ENCODE measurements at places on chromosomes 1 and 21.

DNA sequence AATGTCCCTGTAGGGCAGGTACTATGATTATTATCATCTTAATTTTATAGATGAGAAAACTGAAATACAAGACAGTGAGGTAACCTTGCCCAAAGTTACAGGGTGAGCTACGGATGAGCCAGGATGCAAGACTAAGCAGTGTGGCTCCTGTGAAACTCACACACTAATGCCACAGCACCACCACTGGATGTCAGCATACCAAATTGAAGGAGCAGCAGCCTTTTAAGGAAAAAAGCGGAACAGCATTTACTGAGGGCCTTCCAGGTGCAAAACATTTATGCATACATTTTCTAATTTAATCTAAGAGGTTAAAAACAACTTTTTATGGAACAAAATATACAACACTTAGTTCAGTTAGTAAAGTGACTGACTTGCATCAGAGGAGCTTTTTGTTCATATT lies 41.7 kb downstream of the SEC16B start:
- DNase-seq: peak; percentile 36

DNA sequence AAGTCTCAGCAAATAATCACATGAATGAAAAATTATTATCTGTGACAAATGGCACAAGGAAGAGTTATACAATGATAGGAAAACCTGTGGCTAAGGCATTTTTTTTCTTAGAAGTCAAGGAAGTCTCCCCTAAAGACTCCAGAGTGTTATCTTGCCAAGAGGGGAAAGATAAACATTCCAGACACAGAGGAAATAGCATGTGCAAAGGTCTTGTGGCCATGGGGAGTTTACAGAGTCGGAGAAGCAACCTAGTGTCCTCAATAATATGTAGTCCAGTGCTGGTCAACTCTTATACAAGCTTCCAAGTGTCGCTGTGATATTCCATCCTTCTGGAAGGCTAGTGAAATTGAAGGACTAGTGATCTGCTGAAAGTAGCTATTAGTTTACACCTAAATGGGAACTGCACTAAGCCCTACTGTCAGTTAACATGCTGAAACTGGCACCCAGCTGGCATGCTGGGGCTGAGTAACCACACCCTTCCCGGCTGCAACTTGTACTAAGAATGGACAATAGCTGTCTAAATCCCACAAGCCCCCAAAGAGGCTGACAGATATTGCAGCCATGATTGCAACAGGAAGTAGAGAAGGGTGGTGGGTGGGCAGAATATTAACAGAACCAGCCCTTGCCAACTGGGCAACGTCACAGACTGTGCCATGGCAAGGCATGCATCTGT lies 11.5 kb upstream of the ATP1B1 start:
- DNase-seq: no peak

DNA sequence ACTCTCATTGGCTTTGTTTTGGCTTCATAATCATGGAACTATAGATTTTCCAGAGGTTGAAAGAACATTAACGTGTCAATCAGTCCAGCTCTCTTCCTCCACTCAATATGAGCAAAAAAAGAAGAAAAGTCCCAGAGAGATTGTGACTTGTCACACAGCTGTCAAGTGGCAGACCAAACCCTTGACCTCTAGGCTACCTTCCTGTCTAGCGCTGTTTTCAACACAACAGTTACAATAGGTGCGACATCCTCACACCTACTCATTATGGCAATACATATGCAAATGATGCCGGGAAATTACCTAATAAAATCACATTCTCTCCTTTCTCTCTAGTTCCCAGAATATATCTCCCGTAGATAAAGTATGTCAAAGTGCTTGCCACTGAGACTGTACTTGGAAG lies 1.1 kb downstream of the WARS2 start:
- DNase-seq: no peak

DNA sequence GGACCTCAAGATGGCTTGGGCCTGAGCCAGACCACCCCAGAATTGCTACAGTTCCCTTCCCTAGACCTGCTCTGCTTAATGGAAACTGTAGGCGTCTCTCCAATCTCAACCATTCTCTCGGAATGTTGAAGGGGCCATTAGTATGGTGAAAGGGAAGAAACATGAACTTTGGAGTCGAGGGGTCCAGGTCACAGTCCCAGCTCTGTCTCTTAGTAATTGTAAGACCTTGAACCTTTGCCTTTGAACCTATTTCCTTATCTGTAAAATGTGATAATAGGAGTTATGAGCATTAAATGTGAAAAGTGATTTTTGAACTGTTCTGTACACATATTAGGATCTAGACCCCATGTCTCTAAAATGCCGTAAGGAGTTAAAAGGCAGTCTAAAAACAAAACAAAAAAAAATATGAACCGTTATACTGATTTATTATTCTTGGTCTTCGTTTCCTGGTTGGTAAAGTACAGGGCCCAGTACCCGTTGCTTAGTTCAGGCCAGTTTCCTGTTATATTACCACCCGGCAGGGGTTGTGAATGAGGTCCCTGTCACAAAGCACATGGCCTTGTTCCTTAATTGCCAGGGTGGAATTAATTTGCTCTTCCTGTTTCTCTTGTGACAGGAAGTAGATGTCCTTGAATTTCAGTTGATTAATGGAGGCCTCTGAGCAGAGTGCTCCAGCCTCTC lies 42.3 kb downstream of the TCEANC2 start:
- DNase-seq: no peak

GRCh38 chr1:60245324-60245723 lies 171.8 kb upstream of the C1orf87 start:
- no peak for DNase-seq

DNA sequence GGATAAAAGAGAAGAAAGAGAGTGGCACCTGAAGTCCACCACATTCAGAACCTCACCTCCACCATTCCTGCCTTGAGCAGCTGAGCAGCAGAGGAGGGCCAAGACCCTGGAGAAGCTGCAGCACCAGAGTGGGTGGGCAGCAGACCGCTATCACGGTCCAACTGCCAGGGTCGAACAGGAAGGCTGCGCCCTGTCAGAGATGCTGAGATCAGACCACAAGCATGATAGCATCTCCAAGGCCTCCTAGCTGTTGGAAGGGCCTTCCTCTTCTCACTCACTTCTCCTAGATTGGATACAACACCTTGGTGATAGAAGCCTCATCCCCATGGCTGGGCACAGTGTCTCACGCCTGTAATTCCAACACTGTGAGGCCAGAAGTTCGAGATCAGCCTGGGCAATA lies 12.1 kb upstream of the SLC45A3 start:
- no peak for DNase-seq

DNA sequence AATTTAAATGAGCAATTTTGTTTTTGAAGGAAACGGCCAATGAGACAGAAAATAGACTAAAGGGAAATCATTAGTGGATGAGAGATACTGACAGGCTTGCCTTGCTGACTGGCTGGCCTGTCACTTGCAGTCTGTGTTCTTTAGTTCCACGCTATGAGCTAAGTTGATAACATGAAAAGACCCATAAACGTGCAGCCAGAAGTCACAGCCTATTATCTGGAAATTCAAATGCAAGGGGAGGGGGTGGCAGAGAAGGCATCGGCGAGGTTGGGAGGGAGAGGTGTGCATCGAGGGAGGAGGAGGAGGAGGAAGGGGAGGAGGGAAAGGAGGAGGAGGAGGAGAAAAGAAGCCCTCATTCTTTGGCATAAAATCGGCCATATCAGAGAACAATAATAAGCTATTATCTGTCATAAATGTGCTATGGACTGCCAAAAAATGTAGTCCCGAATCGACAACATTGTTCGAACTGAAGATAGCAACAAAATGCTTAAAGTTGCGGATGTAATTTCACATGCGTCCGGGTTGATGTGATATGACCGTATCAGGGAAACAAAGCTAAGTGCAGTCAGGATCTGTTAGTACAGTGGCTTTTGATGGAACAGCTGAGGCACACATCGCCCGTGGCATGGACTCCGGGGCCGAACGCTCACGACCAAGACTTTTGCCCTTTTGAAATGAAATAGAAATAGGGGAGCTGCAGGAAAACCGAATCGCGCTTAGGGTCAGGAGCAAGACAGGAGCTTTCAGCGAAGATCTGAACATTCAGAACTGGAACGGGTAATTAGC lies 11.6 kb upstream of the BARHL2 start:
- DNase-seq: no peak

DNA sequence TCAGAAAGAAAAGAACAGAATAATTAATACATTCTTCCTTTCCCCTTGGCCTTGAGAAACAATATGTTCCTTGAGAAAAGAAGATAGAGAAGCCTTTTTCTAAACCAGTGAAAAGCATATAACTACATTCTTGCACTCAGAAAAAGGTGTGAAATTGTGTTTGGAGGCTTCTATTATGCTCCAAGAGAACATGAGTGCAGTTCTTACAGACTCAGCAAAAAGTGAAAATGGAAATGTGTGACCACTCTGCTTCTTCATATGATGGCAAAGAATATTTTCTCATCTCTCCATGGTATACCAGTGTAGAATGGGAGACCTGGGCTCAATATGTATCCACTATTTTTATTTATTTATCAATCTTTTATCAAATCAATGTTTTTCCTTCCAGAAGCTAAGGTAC lies 43.2 kb downstream of the ALG14 start:
- no peak for DNase-seq

DNA sequence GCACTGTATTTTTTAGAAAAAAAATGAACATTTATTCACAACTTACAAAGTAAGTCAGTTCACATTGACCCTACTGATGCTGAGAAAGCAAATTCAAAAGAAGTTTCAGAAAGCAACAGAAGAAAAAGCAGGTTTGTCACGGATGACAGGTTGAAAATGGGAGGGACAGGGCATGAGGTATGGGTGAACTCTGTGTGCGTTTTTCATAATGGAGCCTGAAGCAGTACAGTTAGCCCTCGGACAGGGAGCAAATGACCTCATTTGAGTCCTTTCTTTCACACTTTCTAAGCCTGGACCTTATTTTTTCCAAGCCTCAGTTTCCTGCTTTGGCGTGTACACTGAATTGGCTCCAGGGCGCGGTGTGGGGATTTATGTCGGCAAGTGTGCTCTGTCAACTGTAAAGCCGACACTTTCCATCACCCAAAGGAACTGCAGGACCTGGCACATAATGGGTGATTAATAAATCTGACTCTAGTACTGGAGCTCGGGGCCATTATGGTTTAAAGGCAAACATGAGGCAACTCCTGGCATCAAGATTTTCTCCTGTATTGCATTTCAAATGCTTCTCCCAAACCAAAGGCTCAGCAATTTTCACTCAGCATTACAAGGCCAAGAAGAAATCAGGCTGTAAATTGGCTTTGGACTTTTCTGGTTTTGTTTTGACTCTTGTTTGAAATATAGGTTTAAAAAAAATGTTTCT lies 345.5 kb upstream of the DUSP10 start:
- DNase-seq: no peak

GRCh38 chr1:229199261-229200243 lies 71.4 kb upstream of the RAB4A start:
- peak; percentile 38 for DNase-seq

DNA sequence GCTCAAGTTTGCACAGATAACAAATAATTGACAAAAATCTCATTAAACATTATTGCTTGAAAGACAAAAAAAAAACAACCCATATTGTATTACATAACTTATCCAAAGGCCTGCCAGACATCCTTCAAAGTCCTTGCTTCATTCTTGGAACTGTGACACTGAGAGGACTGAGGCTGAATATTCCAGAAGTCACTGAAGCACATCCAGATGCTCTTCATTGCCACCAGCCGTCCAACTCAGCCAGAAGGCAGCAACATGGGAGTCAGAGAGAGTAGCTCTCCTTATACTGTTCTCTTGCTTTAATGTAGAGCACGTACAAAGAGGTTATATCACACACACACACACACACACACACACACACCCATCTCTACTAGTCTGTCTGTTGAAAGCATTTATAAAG lies 755.0 kb downstream of the LTN1 start:
- no peak for DNase-seq

- peak; percentile 74 for DNase-seq
Measured at GRCh38 chr1:233240829-233241682, 54.5 kb downstream of the PCNX2 start.

- peak; percentile 33 for DNase-seq
Measured at GRCh38 chr1:227273557-227273956, 44.7 kb downstream of the CDC42BPA start.

DNA sequence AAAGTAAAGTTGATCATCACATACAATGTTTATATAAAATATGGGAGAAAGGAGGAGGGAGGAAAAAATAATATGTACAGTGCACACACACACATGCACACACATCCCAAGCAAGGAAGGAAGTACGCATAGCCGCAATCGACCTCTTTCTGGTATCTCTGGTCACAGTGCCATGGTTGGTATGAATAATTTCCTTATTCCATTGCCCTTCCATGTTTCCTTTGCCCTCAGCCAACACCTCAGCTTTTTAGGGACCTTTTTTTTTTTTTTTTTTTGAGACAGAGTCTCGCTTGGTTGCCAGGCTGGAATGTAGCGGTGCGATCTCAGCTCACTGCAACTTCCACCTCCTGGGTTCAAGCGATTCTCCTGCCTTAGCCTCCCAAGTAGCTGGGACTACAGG lies 20.6 kb downstream of the CITED4 start:
- DNase-seq: no peak

DNA sequence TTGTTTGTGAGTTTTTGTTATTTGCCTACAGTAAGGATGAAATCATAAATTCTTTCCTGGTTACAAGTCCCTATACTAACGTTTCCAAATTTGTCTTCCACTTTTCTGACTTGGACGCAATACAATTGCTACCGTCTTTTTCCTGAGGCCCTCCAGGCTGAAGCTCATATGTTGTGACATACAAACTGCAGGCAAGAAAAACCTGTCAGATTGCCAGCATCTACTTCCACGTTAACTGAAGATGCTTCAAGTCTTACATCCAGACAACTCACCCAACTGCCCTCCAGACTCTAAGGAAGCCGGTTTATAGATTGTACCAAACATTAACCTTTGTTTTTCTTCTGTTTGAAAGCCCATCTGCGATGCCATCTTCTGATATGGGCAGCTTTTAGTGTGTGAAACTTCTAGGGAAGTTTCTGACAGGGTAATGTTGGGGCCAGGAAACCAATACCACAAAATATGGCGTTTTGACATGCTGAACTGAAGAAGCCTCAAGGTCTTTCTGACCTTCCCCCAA lies 21.4 kb upstream of the RNF11 start:
- DNase-seq: peak; percentile 62

DNA sequence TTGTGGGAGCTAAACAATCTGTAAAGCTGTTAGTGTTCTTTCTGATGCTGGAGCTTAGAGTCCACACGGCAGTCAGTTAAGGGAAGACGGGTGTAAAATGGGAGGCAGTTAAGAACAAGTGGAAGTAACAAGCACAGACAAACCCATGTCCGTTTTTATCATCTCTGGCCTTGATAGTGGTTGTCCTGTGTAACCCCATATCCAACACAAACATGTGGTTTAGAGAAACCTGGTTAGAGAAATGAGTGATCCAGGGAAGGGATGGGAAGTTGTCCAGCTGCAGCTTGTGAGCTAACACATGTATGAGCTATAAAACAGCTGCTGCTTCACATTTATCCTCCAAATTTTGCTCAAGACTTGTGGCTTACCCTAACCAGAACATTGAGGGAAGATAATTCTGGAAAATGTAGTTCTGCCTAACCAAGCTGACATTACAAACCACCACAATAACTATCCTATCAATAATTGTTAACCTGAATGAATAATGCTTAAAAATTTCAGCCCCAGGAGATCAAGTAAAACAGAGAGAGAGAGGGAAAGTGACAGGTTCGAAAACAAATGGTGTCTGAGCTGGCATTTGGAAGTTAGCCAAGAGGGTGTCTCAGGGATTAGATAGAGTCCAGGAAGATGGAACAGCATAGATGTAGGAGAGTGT lies 10.6 kb upstream of the C1orf162 start:
- peak; percentile 22 for DNase-seq
